Stimulated activated CD4-positive, alpha-beta T cell treated with anti-CD3 and anti-CD28 coated beads, TNF-alpha, amount 100 ng/mL, for 4 hours (primary cell): ENCODE measurements at places on chromosomes 3 and 15.

GRCh38 chr15:40052604-40053003 lies 13.6 kb upstream of the SRP14 start:
- DNase-seq = no peak

- no peak for DNase-seq
Observed at GRCh38 chr15:96285305-96285704, 45.2 kb upstream of the NR2F2 start.

- no peak for DNase-seq
Observed at GRCh38 chr3:161576714-161577510, 80.3 kb downstream of the OTOL1 start.

DNA sequence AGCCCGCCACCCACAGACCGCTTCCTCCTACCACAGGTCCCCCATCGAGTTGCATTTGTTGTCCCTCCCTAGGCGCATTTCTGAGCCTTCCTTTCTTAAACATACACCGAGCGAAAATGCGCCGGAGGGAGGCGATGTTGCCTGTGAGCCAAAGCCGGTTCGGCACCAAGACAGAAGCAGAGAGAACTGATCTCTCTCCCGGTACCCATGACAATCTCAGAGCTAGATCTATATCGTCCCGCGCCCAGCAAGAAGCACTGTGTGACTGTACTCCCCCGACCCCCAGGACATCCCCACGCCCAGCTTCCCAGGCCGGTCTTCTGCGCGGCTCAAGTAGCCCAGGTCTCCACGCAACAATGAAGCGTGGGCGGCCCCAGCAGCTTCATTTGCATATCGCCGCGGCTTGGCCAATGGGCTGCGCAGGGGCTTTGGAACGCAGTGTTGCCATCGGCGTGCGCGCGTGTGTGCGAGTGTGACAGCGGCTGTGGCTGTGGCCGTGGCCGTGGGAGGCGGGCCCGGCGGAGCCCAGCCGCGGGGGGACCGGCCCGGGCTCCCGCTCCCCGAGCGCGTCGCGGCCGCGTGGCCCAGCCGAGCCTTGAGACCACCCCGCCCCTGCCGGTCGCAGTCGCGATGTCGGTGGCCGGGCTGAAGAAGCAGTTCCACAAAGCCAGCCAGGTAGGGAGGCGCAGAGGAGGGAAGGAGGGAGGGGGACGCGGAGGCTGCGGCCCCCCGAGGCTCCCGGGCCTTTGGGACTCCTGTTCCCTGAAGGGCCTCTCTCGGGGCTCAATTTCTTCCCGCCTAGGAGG lies at the start of gene SH3GL3:
Gene SH3GL3 (plus strand): TSS at position 438 of the 806 bp plus-strand sequence. CDS start 193 bp downstream, at position 631.
- peak; percentile 10 for DNase-seq

- DNase-seq = no peak
Observed at GRCh38 chr15:55360256-55360655, 41.2 kb downstream of the PIGB start.

GRCh38 chr3:77541203-77541922 lies 501.5 kb downstream of the ROBO2 start:
- DNase-seq = no peak

GRCh38 chr3:101377796-101378195 lies 57.4 kb upstream of the IMPG2 start:
- no peak for DNase-seq

GRCh38 chr15:29260896-29261295 lies 8.7 kb downstream of the NSMCE3 start:
- DNase-seq = no peak

DNA sequence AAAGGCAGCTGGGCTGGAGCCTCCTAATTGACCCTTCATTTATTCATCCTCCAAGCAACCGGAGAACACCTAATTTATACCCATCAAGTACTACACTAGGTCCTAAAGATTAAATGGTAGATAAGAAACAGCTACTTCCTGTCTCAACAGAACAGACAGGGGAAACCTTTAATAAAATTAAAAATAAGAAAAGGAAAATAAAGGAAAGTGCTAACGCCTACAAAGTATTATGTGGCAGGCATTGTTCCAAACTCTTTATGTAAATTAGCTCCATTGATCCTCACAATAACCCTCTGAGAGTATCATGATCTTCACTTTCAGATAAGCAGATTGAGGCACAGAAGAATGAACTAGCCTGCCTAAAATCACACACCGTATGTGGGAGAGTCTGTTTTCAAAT lies 139.5 kb downstream of the CNTN6 start:
- DNase-seq = no peak

DNA sequence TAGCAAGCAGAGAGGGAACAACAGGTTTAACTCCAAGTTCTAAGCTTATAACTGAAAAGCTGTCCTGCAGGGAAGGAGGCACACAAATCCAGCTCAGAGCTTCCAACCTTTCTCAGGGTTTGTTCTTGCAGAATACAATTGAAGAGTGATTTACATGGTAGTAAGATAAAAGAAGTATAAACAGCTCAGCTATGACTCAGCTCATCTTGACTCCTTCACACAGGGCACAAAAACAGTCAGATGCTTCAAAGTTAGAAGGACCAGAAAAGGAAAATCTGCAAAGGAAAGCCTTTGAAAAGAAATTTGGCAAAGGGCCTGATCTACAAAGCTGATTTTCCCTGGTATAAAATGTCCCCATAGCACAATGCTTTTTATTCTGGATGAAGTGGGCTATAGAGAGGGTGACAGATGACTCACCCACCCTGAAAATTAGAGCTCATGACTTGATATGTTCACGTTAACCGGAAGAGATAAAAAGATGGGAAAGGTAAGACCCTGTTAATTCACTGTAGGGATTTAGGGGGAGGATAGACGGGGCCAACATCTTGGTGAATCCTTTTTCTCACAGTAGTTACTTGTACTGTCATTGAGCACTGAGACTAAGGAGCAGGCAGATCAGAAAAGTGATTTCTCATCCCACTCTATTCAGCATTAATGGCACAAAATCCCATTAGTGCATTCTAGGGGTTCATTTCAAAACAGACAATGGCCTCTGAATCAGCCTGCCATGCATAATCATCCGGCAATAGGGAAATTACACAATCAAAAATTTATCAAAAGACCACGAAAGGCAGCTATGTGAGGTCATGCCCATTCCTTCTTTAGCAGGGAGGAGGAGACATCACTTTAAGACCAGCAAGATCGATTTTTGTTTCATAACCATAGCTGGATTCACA lies 143.5 kb downstream of the GAP43 start:
- DNase-seq = no peak

GRCh38 chr3:106140431-106140830 lies 271.6 kb upstream of the CBLB start:
- no peak for DNase-seq
